ENCODE measurements at places on chromosomes 7 and 10.

- no peak for DNase-seq
Measured at GRCh38 chr7:98460902-98461301, 60.0 kb upstream of the BAIAP2L1 start.

GRCh38 chr7:3259711-3260400 lies 41.2 kb upstream of the SDK1 start:
- no peak for DNase-seq

DNA sequence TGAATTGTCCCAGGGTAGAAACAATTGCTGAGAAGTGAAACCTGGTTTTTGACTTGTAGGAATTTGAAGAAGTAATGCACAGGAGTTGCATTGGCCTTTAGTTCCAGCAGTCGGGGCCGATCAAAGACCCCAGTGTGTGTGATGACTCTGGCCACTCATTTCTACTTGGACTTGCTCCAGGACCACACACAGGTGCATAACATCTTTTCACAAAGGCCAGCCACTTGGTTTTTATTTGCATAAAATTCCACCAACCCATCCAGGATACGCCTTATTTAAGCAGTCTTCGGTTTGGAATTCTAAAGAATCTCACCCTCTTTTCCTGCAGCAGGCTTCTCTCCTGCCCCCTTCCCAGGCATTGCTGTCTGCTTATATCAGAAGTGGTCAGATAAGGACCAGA lies 162.0 kb upstream of the HABP2 start:
- no peak for DNase-seq

GRCh38 chr10:102735065-102735562 lies 8.6 kb upstream of the WBP1L start:
- DNase-seq, result no peak

GRCh38 chr7:137888241-137888640 lies 41.5 kb upstream of the DGKI start:
- no peak for DNase-seq

DNA sequence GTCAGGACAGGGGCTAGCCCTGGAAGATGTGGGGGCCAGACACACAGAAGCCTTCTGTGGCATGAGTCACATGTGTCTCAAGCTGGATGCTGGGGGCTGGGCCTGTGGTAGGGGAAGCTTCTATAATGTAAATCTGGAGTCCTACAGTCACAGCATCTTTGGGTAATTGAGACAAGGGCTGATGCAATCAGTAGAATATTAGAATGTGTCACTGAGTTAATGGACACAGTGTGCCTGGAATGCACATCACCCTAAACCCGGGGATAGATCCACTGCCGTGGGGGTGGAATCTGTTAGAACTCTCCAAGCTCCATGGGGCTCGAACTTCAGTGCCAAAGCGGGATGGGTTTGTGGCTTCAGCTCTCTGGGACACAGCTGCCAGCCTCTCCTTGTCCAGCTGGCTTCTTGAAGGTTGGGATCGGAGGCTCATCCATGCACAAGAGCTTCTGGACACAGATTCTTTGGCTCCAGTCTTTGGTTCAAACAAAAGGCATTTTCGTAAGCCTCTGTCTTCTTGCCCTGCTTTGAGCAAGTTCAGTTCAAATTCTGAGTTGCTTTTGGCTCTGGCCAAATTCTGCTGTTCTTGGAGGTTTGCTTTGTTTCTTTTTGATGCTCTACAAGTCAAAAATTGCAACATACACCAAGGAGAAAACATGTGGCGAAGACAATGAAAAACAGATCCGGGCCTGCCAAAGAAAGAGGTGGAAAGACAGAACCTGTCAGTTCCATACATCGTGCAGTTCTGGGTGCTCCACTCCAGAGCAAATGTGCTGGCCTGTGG lies 194.8 kb upstream of the ZNF32 start:
- no peak for DNase-seq

DNA sequence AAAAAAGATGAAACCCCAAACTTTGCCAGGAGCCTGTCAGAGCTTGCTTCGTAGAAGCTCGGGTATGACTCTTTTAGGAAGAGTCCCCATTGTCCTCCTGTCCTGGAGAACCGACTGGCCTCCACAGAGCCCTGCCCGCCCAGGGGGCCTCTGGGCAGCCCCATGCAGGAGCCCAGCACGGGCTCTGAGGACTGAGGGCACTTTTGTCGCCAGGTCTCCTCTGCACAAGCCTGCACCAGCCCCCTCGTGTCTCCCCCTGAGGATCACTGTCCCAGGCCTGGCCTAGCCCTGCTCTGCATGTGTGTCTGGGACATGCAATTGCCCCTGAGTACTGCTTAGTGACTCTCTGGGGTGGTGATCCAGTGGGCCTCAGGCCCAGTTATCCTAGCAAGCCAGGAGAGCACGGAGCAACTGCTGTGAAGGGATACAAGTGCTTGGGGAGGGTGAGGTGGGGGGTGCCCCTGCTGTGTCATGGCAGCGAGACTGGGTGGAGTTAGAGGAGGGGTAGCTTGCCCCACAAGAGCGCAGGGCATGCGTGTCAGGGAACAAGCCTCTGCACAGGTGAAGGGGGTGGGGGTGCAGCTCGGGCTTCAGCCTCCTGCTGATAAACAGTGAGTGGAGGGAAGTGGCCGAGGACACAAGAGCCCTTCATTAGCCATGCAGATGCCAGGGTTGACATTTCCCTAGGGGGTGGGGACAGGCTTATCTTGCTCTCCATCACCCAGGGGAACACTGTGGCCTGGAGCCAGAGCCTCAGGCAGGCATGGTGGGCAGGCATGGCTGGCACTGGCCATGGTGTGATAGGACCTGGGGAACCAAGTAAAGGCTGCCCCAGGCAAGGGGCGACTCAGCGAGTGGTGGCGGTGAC lies 143.4 kb downstream of the C10orf105 start:
- no peak for DNase-seq

- no peak for DNase-seq
Measured at GRCh38 chr7:70178211-70178610, 579.9 kb downstream of the AUTS2 start.

DNA sequence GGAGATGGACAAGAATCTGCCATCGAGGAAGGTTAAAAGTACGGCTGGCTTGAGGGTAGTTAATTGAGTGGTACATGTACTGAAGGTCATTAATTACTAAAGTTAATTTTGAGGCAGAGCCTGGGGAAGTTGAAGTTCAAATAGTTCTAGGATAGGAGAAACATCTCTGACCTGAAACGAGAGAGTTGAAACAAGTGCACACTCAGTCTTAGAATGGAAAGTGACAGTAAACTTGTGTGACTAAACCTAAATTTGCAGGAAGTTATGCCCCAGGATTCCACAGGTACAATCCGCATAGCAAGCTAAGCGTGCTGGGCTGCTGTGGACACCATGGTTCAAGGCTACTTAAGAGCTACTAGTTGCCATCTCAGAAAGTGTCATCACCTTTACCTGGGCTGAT lies 209.9 kb downstream of the CHCHD3 start:
- no peak for DNase-seq

DNA sequence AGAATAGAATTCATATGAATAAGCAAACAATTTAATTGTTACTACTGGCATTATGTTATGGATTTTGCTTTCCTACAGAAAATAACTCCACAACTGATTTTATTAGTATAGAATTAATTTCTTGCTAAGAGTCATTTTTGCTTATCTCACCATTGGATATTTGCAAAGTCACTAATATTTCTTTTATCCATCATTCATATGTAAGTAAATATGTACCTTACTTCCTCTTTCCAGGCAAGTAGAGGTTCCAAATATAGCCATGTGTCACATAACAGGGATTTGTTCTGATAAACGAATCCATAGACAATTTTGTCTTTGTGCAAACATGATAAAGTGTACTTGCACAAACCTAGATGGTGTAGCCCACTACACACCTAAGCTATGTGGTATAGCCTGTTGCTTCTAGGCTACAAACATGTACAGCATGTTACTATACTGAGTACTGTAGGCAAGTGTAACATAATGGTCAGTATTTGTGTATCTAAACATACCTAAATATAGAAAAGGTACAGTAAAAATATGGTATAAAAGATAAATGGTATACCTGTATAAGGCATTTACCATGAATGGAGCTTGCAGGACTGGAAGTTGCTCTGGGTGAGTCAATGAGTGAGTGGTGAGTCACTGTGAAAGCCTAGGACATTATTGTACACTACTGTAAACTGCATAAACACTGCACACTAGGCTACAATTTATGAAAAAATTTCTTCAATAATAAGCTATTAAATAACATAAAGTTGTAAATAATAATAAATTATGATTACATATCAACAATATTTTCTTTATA lies 18.3 kb downstream of the KLLN start:
- no peak for DNase-seq

DNA sequence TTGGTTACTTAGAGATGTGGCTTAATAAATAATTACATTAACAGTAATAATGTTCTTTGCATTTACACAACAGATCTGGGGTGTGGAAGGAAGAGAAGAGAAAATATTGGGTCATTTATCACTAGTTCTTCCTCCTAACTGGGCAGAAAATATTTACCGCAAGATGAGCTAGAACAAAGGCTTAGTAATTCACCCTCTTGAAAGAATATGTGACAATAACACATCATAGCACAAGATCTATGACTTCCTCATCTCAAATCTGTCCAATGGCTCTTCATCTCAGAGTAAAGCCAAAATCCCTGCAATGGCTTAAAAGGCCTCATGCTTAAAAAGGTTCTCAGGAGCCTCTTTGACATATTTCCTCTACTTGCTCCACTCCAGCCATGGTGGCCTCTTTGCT lies 178.6 kb downstream of the ZNF438 start:
- DNase-seq, result no peak

GRCh38 chr7:1431634-1432380 lies 27.5 kb downstream of the MICALL2 start:
- DNase-seq, result no peak

DNA sequence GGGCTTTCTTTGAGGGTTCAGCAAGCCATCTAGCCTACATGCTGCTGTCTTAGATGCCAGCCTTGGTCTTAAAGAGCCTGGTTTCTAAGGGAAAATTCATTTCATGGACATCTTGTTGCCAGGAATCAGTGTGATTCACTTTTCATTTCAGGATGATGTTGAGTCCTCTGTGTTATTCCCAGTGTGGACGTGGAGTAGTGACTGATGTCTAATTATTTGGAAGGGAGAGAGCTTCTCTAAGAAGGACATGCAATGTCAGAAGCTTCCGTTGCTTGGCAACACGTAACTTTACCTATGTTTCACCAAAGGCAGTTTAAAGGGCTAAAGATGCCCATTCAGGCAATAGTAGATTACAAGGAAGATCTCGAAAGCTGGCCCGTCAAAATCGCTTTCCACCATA lies 89.0 kb downstream of the PTPRE start:
- DNase-seq, result no peak

- no peak for DNase-seq
Measured at GRCh38 chr7:117021986-117022385, 68.7 kb downstream of the ST7 start.

- DNase-seq, result no peak
Measured at GRCh38 chr7:136134503-136134902, 157.3 kb upstream of the MTPN start.

DNA sequence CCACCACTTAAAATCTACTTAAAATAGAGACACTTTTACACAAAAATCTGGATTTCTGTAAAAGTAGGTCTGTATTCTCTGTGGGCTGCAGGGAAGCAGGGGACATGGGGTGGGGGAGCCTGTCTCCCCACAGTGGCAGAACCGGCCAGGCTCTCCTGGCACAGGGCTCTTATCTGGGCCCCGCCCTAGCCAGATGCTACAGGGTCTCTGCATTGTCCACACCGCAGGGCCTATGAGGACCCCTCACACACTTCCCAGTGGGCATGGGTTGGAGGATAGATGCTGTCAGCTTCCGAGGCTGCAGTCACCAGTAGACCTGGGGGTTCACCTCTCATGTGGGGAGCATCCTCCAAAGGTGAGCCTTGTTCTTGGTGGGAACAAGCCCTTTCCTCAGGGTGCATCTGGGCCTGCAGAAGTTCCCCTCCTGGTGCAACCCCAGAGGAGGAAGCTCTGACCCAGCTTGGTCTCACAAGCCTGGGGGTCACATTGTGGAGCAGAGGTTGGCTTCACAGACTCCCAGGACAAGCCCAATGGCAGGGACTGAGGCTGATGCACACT lies 15.4 kb upstream of the MYL7 start:
- no peak for DNase-seq

DNA sequence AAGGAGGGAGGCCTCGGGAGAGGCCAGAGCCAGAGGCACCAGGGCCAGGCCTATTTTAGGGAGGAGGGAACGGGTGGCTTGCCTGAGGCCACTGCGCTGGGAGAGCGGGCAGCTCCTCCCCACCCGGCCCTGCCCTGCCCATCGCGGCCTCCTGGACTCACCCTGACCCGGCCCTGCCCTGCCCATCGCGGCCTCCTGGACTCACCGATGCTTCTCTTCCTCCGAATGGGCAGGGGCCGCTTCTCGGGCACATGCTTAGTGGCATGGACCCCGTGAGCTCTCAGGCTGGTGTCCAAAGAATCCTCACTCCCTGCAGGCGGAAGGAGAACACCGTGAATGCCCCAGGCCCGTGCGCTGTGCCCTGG lies 7.5 kb downstream of the PDGFA start:
- DNase-seq, result no peak

DNA sequence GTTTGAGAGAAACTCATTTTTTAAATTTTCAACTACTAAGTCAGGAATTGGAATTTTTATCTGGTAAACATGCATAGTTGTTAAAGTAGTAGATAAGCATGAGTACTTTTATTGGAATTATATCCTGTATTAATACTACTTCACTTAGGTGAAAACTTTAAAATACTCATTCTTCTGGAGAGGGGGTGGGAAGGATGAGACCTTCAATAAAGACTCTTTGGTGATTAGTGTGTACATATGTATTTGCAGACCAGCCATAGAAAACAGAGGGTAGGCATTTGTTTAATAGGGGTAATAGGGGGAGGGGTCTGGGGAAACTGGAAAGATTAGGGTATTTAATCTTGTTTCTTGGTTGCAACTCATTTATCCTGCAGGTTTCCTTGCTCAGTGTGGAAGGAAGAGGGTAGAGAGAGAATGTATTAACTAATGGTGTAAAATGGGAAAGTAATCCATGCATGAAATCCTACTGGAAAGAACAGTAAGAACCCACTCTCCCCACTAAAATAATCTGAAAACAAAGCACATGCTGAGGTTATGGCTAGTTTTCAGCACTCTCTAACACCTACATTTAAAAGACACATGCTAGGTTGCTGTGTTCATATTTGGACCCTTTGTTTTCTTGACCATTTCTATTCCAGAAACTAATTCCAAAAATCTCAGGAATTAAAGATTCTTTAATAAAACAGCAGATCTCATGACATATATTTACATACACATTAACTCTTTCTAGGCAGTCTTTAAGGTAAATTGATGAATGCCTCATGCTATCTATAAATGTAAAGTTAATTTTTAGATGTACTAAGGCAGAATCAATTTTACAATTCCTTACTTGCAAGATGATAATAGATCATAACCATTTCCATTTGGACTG lies 6.2 kb upstream of the IGF2BP3 start:
- peak; percentile 69 for DNase-seq

All from DMS 273 treated with DMSO at 0.1 percent for 48 hours (cell line).